ENCODE measurements at places on chromosomes 5 and 9.

GRCh38 chr5:38208782-38209378 lies 49.5 kb upstream of the EGFLAM start:
- no peak for DNase-seq

DNA sequence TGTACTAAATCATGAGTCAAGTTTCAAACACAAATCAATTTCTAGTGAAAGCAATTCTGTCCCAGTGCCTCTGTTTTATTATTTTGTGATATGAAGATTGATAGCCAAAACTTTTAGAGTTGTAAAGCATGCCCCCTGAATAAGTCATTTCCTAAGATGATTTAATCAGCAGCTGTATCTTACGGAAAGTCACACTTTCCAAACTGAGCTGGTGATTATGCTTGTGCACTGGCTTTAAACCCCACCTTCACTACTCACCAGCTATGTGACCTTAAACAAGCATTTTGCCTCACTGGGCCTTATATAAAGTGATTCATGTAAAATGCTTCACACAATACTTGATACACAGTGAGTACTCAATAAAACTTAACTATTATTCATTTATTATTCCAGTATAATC lies 78.1 kb downstream of the EDIL3 start:
- DNase-seq = no peak

- no peak for DNase-seq
Observed at GRCh38 chr5:169650701-169651331, 13.7 kb downstream of the DOCK2 start.

DNA sequence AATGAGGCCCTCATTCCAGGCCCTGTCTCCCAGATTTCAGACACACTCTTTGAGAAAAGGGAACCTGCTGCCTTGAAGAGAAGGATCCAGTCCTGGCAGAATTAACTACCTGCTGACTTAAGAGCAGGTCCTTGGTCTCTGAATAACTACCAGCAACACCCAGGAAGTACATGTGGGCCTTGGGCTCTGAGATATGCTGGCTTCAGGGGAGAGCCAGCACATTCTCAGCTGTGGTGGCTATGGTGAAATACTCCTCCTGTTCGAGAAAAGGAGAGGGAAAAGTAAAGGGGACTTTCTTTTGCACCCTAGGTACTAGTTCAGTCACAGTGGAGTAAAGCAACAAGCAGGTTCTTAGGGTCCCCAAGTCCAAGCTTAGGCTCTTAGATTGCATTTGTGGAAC lies 120.0 kb downstream of the HMHB1 start:
- DNase-seq = no peak

GRCh38 chr5:17196024-17196423 lies 21.4 kb upstream of the BASP1 start:
- DNase-seq = no peak

- DNase-seq = no peak
Observed at GRCh38 chr9:135908754-135909204, 1.4 kb upstream of the CAMSAP1 start.

DNA sequence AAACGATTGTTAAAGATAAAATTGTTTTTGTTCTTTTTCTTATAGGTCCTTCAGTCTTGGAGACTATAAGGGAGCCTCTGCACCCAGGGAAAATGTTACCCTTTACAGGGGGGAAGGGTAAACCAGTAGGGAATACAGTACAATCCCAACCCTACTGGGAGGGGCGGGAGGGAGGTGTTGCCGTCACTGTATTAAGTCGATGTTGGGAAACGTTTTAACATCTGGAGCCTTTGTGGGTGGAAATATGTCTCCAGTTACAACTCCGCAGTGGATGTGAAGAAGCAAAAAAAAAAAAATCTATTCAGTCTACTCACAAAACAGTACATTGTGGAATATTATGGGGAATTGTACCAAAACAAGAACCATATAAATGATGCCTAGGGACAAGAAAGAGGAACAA lies 47.2 kb upstream of the FCHO2 start:
- no peak for DNase-seq

- no peak for DNase-seq
Observed at GRCh38 chr5:126801992-126802294, 25.0 kb downstream of the LMNB1 start.

DNA sequence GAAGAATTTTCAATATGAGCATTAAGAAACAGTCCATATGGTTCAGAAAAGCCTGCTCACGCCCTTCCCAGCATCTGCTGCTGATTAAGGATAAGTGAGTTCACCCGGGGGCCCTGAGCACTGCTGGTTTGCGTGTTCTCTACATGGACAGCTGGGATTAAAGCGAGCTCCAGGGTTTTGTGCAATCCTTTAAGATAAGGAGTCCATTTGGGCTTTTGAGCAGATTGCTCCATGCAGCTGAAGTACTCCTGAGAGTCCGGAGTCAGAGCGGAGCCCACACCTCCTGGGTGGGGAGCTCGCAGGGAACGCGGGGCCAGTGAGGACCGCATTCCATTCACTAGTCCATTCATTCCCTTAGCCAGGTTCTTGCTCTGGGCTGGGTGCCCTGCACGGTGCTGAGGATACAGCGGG lies 149.3 kb upstream of the COL5A1 start:
- DNase-seq = no peak

DNA sequence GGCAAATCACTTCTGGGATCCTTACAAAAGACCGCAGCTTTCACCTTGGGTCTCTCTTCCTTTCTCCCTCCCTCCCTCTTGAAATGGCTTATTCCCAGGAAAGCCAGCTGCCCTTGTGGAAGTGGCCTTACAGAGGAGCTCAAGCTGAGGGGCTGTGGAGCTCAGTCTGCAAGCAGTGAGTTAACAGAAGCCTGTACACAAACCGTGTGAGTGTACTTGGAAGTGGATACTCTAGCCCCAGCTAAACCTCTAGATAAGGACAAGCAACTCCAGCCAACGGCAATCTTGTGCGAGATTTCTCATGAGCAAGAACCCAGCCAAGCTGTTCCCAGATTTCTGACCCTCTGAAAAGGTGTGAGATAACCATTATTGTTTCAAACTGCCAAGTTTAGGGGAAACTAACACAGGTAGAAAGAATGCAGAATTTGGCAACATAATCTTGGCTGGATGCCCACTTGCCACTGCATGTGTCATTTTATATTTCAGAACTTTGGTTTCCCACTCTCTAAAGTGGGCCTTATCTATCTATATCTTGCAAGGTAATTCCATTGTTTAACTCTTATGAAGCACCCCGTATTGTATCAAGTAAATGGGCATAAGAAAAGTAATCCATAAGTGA lies 85.6 kb downstream of the CDH18 start:
- DNase-seq = no peak

- DNase-seq = no peak
Observed at GRCh38 chr5:59264639-59265245, 628.8 kb downstream of the PDE4D start.

GRCh38 chr5:59560553-59560952 lies 333.0 kb downstream of the PDE4D start:
- no peak for DNase-seq

DNA sequence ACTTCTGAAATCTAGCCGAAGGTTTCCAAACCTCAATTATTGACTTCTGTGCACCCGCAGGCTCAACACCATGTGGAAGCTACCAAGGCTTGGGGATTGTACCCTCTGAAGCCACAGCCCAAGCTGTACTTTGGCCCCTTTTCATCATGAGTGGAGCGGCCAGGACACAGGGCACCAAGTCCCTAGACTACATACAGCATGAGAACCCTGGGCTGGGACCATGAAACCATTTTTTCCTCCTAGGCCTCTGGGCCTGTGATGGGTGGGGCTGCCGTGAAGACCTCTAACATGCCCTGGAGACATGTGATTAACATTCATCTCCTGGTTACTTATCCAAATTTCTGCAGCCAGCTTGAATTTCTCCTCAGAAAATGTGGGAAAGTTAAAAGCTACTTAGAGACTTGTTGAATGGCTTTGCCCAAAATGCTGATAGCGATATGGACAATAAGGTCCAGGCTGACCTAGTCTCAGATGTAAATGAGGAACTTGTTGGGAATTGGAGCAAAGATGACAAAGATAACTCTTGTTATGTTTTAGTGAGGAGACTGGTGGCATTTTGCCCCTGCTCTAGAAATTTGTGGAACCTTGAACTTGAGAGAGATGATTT lies 34.1 kb upstream of the CPLANE1 start:
- no peak for DNase-seq

GRCh38 chr5:175484322-175484721 lies 6.0 kb downstream of the SFXN1 start:
- no peak for DNase-seq

GRCh38 chr9:109591691-109592090 lies 93.6 kb upstream of the PTPN3 start:
- DNase-seq = no peak

DNA sequence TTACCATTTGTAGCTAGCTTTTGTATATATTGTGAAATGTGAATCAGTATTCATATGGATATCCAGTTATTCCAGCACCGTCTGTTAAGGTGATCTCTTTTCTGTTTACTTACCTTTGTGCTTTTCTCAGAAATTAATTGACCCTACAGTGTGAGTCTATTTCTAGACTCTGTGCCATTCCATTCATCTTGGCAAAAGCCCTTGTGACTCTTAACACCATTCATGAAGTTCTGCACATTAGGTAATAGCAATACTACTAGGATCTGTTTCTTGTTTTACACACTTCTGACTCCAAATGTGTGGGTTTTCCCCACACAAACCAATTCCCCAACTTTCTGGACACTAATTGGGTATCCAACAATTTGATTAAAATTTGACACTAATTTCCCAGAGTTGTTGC lies 40.4 kb downstream of the SLC12A2 start:
- no peak for DNase-seq

GRCh38 chr5:156332245-156332644 lies 5.3 kb downstream of the SGCD start:
- no peak for DNase-seq

- DNase-seq = no peak
Observed at GRCh38 chr5:8676695-8677094, 807.7 kb downstream of the MTRR start.

DNA sequence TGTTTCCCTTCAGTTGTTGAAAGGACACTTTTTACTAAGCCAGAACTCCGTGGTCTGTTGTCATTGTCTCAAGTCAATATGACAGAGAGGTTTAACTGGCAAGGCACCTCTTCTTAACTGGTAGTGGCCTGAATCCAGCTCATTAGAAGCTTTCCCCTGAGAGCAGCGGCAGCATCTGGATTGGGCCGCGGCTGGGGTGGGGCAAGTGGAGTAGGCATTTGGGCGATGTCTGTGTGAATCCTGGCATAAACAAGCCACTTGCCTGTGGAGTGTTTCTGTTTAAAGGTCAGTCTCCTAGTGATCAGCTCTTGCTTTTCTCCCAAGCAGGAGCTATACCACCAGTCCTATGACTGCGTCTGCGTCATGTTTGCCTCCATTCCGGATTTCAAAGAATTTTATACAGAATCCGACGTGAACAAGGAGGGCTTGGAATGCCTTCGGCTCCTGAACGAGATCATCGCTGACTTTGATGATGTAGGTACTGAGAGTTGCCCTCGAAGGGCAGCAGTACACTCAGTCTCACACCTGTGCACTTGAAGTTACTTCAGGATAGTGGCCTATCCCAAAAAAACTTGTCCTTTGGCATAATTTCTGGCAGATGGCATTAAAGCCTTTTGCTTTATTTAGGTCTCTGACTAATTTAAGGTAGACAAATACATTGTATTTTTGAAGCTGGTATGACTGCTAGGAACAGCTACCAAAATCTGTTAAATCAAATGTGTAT lies 48.9 kb downstream of the CFAP90 start:
- DNase-seq = no peak

GRCh38 chr5:141877356-141878185 lies 639 bp downstream of the PCDH1 start:
- DNase-seq = no peak

- DNase-seq = no peak
Observed at GRCh38 chr5:111680737-111681413, 76.1 kb downstream of the NREP start.

DNA sequence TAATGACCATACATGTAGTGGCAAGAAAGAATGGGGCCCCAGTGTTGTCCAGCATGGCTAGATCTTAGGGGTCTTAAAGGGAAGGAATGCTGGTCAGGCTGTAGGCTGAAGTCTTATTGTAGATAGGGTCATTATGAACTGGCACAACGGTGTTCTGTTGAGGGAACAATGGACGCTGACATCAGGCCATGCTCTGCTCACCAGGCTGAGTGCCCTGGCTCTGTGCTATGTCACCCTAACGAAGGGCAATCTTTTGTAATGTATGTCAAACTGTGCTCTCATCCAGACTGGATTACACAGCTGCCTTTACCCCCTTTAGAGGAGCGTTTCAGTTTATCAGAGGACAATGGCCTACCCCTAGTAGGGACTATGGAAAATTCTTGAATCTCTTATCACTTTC lies 14.6 kb upstream of the ZNF608 start:
- DNase-seq = no peak

GRCh38 chr9:138082918-138083636 lies 205.5 kb downstream of the CACNA1B start:
- no peak for DNase-seq

- DNase-seq = no peak
Observed at GRCh38 chr9:125613141-125613540, 93.9 kb downstream of the MAPKAP1 start.

DNA sequence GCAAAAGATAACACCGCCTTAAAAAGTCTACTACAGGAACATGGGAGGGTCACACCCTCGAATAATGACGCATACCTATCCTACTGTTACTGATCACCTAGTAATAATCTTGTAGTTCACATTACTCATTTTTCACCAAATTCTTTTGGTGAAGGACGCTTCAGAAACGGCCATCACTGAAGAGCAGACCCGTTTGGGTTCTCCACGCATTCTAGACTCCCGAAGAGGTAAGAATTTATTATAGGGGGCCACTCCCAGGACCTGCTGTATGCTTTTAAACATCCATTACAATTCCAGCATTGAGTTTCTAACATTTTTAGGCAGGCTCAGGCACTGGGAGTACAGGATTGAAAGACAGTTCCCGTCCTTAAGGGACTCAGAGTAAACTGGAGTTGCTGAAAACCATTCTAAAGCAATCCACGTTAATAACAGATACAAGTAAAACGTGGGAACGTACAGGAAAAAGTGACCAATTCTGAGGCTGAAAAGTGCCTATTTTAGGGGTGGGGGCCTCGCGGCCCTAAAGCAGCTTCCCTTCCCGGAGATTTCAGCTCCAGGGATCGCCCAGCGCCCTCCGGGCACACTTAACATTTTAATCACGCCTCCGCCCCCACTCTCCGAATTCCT lies at the start of gene FER:
FER (plus strand) TSS at position 124 of the 627 bp plus-strand sequence. CDS start 50,286 bp downstream, outside the sequence.
- peak; percentile 6 for DNase-seq

GRCh38 chr5:172455511-172456061 lies 1.3 kb upstream of the SH3PXD2B start:
- no peak for DNase-seq

DNA sequence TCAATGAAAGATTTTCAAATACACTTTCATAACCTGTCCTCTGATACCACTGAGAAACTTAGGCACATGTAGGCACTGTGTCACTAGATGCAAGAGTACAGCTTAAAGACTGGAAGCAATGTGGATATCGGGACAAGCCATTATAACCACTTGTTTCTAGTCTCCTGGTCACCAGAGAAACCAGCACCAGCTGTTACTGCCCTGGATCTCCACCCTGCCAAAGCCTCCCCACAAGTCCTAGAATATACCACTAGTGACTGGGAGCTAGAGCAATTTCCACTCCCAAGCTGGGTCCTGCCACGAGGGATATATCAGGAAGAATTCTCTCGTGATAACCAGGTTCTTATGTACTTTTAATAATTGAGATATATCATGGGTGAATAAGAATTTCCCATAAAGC lies 19.5 kb downstream of the REEP5 start:
- no peak for DNase-seq

GRCh38 chr9:101367323-101367722 lies 17.5 kb downstream of the BAAT start:
- DNase-seq = no peak

All from activated CD8-positive, alpha-beta memory T cell treated with anti-CD3 and anti-CD28 coated beads for 1 hour (primary cell).